ENCODE measurements at places on chromosomes 2 and 18.

GRCh38 chr2:204842661-204843485 is 297.6 kb downstream of the PARD3B start:
- no peak overlapping the region for H3K4me3 ChIP-seq
- no peak overlapping the region for H3K27ac ChIP-seq
- DNase-seq, result peak; percentile 41
- peaks cover 11% of the 10 kb centered on the region for H3K4me1 ChIP-seq
- no peaks in the 10 kb centered on the region for H3K36me3 ChIP-seq
- no peaks in the 10 kb centered on the region for H3K27me3 ChIP-seq

DNA sequence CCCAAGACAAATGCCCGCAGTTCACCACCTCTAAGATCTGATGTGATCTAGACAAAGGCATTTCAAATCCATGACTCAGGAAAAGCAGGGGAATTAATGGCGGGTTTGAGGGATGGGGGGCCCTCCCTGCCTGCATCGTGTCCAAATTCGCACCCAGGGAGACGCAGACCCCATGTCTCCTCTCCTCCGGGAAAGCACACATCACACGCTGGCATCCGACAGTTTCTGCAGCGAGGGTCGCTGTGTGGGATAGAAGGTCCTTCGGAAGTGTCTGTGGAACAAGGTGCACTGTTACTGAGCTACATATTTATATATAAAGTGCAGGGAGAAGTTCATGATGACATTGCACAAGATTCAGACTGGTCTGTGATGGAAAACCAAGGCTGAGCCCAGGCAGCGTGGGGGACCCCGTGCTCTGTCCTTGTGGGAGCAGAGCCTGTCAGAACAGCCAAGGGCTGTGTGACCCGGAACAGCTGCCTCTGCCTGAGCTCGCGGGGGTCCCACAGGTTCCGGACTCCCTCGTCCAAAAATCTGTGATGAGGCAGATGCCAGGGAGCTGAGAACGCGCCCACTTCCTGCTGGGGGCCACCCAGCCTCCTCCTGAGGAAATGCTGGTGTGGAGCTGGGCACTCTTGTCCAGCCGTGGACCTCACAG is 82.3 kb upstream of the CTDP1 start:
- no peaks in the 10 kb centered on the region for H3K4me1 ChIP-seq
- no peak overlapping the region for H3K27ac ChIP-seq
- H3K36me3 ChIP-seq, result no peaks in the 10 kb centered on the region

DNA sequence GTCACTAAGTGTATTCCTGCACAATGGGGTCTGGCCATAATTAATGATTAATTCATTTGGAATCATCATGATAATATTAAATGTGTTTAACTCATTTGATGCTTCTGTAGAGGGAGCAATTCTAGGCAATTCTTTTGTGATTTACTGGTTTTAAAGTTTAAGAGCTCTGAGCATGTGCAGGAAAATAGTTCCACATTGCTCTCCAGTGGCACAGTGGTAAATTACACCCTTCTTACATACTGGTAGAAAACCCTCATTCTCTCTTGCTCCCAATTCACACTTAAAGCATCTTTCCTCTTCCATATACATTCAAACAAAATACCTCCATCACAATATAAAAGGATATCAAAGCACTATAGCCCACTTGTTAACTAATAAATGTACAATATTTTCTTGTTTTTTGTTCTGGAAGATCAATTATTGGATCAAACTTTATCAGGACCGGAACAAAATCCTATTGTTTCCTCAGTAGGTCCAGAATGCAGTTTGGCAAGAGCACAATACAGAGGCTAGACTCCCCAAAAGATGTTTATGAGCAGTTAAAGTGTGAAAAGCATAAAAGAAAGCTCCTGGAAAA is 844.3 kb downstream of the MBD2 start:
- no peak overlapping the region for H3K4me3 ChIP-seq
- H3K27me3 ChIP-seq, result no peaks in the 10 kb centered on the region
- no peaks in the 10 kb centered on the region for H3K36me3 ChIP-seq
- no peak overlapping the region for H3K27ac ChIP-seq
- DNase-seq, result peak; percentile 77

DNA sequence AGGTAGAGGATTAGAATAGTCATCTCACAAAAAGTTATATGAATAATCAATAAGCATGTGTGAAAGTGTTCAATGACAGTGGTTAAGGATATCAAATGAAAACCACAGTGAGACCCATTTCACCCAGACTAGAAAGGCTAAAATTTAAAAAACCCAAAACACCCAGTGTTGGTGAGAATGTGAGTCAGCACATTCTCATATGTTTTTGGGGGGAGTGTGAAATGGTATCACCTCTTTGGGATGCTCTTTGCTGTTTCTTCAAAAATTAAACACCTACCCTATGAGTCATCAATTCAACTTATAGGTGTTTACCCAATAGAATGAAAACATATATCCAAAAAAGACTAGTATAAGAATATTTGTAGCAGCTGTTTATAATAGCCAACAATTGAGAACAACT is 69.8 kb downstream of the MAP3K20 start:
- H3K27ac ChIP-seq, result no peak overlapping the region
- no peak for DNase-seq
- H3K4me3 ChIP-seq, result no peak overlapping the region
- peaks cover 9% of the 10 kb centered on the region for H3K4me1 ChIP-seq

DNA sequence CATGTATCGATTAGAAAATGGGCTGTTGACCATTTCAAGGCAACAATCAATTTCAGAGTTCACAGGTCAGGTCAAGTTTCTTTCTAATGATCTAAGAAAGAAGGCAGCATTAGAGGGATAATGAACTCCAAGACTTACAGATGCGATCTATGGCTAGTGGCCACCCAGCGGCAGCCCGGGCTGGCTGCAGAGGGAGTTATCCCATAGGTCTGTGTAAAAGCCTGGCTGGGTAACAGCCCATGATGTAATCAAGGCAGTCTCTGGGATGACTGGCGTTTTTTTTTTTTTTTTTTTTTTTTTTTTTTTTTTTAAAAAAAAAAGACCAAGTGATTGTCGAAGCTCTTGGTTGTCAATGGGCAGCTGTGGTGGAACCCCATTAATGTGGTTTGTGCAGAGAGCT is 171.1 kb upstream of the SKOR2 start:
- no peaks in the 10 kb centered on the region for H3K36me3 ChIP-seq
- H3K4me3 ChIP-seq, result no peak overlapping the region
- H3K27me3 ChIP-seq, result peaks cover 29% of the 10 kb centered on the region
- H3K27ac ChIP-seq, result no peak overlapping the region
- peak; percentile 6 for DNase-seq
- no peaks in the 10 kb centered on the region for H3K4me1 ChIP-seq

DNA sequence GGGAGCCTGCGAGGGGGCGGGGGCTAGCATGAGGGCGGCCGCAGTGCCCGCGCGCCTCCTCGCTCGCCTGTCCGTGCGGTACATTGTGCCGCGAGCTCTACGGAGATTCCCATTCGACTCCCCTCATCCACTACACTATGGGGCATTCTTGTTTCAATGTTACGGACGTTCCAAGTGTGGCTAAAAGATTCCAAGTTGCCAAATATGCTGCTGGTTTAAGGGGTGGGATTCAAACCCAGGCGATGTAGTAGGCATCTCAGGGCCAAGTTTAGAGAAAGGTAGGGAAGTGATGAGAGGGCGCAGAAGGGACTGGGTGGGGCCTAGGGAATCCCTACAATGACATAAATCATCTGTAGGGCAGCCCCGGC is 10.0 kb upstream of the CRYBA2 start:
- no peak overlapping the region for H3K4me3 ChIP-seq
- peaks cover 15% of the 10 kb centered on the region for H3K4me1 ChIP-seq
- no peak overlapping the region for H3K27ac ChIP-seq
- H3K27me3 ChIP-seq, result peaks cover 46% of the 10 kb centered on the region
- DNase-seq, result no peak

DNA sequence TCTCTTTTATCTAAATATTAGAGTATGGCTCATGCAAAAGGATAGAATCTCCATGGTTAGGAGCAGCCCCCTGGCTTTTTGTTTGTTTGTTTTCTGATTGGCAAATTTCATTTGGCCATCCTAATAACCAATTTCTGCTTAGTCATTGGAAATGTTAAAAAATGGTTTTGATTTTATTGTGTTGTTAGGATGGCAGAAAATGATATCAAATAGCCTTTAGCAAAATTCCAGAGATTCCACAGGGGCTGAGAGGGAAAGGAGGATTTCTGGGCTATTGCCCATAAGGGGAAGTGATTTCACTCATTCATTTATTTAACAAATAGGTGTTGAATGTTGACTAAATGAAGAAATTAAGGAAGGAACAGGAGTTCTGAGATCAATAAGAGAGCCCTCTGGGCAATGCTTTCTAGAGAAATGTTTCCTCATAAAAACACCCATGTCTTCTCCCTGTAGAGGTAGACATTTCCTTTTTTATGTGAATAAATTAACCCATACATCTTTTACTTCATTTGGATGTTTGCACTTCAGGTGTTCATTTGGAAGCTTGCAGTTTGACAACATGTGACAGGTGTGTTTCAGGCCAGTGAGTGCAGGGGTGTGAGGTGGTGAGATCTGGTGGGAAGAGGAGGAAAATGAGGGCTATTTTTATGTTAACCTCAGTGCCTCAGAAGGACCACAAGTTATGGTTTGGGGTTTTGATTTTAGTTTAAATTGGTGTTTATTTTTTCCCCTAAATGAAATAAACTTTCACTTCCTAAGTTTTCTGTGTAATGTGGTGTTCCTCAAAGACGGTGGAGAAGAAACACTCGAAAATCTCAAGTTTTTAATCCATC is 61.7 kb upstream of the EPC2 start:
- H3K4me1 ChIP-seq, result no peaks in the 10 kb centered on the region
- H3K4me3 ChIP-seq, result no peak overlapping the region
- DNase-seq, result no peak
- peaks cover 20% of the 10 kb centered on the region for H3K27me3 ChIP-seq
- H3K36me3 ChIP-seq, result no peaks in the 10 kb centered on the region
- no peak overlapping the region for H3K27ac ChIP-seq

DNA sequence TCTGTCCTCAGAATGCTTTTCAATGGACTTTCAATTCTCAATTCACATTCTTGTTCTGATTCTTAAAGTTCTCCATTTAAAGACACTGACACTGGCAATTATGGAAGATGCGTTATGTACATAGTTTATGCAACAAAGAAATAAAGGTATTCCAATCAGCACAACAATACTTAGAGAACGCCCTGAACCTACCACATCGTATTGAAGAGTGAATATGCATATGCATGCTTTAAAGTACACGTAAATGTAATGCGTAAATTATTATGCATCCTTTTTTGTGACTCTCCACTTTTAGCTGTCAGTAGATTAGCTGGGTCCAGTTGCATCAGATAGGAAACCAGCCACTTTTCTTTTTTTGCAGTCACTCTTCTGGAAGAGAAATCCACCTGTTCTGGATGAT is 83.5 kb downstream of the RBM43 start:
- no peaks in the 10 kb centered on the region for H3K27me3 ChIP-seq
- DNase-seq, result no peak
- H3K27ac ChIP-seq, result no peak overlapping the region
- no peak overlapping the region for H3K4me3 ChIP-seq

DNA sequence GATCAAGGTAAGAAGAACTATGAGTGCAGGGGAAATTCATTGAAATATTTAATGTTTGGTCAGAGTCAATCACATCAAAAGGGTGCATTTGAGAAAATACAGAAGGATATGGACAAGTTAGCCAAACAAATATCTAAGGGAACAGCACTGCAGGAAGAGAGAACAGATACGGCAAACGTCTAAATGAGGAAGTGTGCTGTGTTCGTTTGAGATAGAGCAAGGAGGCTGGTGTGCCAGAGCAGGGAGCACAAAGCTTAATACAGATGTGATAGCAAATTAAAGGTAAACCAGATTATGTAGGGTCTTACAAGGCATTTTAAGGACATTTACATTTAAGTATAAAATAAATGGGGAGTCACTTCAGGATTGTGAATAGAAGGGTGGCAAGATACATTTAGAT is 241.3 kb upstream of the ZNF804A start:
- no peaks in the 10 kb centered on the region for H3K36me3 ChIP-seq
- no peak overlapping the region for H3K27ac ChIP-seq
- H3K4me1 ChIP-seq, result no peaks in the 10 kb centered on the region
- H3K27me3 ChIP-seq, result no peaks in the 10 kb centered on the region

- H3K4me3 ChIP-seq, result no peak overlapping the region
- no peaks in the 10 kb centered on the region for H3K4me1 ChIP-seq
- no peaks in the 10 kb centered on the region for H3K27me3 ChIP-seq
These were observed 356.6 kb downstream of the SPAG16 start for GRCh38 chr2:213640738-213641425.

- no peak overlapping the region for H3K27ac ChIP-seq
- H3K4me3 ChIP-seq, result no peak overlapping the region
- no peaks in the 10 kb centered on the region for H3K27me3 ChIP-seq
- no peaks in the 10 kb centered on the region for H3K4me1 ChIP-seq
These were observed 88.3 kb upstream of the LRATD1 start for GRCh38 chr2:14544247-14544646.

DNA sequence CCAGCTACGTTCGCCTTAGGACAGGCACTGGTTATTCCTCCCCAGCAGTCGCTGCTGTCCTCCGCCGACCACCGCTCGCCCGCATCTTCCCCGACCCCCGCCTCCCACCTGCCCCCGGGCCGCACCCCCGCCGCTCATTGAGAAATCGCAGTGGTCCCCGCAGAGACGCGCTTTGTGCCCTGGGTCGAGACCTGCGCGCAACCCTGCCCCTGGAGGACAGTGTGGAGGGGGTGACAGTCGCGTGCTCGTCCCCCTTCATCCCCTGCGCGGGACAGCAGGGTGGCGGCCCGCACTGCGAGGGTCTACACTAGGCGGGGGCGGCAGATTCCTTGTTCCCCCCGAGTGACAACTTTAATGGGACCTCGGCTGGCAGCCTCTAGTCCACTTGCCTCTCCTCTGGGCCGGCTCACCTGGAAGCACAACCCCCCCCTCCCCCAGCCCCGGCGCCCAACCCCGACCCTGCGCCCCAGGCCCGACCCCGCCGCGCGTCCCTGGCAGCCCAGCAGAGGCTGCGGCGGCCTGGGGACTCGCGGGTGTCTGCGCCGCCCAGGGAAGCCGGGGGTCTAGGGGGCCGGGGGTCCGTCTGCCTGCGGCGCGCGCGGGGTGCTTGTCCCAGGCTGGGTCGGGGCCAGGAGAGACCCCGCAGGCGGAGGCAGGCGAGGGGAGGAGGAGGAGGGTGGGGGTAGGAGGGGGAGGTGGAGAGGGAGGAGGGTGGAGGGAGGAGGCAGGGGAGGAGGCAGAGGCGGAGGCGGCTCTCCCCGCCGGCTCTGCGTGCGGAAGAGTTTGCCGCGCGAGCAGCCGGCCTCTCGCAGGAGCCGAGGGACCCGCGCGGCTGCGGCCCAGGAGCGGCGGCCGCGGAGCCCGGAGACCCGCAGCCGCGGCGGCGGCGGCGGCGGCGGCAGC is at the start of gene NPAS2:
Gene NPAS2 (plus strand): TSS at position 770 of the 903 bp plus-strand sequence. CDS start 84,616 bp downstream, outside the sequence.
- H3K4me1 ChIP-seq, result peaks cover 7% of the 10 kb centered on the region
- no peak within 1 kb of the TSS for H3K27ac ChIP-seq
- H3K4me3 ChIP-seq, result peak within 1 kb of the TSS; percentile 62
- peaks cover 48% of the 10 kb centered on the region for H3K27me3 ChIP-seq

DNA sequence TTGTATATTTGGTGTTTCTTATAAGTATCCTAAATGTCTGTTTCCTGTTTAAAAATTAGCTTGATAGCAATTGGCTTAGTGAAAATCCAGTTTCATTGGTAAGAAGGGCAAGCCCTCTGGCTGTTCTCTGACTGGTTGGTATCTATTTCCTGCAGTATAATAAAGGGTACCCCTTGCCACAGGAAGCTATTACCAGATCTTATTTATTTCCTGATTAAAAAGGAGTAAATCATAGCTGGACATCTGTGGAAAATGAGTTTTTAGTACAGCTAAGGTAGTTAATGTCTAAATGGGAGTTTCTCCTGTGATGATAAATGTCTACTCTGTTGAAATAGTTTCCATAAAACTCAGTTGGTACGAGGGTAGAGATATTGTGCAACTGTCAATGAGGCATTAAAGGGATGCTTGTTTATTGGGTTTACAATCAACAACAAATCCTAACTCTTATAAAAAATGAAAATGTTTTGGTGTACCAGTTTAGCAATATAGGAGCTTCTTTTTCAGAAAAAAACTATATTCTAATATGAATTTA is 58.7 kb downstream of the FASTKD2 start:
- no peak overlapping the region for H3K4me3 ChIP-seq
- DNase-seq, result no peak
- H3K36me3 ChIP-seq, result no peaks in the 10 kb centered on the region
- H3K4me1 ChIP-seq, result no peaks in the 10 kb centered on the region
- H3K27ac ChIP-seq, result no peak overlapping the region
- H3K27me3 ChIP-seq, result peaks cover 1% of the 10 kb centered on the region

Measured in A673 (cell line).